Bronchus fibroblast of lung (primary cell): ENCODE measurements at places on chromosomes 2 and 18. TPM values are rescaled to one million over a fixed set of nuclear protein-coding genes. Genes with fewer than 3 reads are reported as not detected.

Gene MBD2
- total RNA-seq = 14.1 and 15.0 TPM in 2 replicates

Gene RMND5A
- total RNA-seq = 7.1 and 8.1 TPM in 2 replicates

Gene GBX2
- total RNA-seq = not detected in 2 replicates

Gene ZC3H6
- total RNA-seq = 1.3 and 1.5 TPM in 2 replicates

Gene SLC40A1
- total RNA-seq = 1.7 and 2.1 TPM in 2 replicates

Gene AQP4
- not detected in 2 replicates for total RNA-seq

Gene VWC2L
- total RNA-seq = not detected in 2 replicates

Gene SANBR
- total RNA-seq = 4.8 and 5.4 TPM in 2 replicates

Gene CLEC4F
- not detected in 2 replicates for total RNA-seq
